Neural progenitor cell (in vitro differentiated cells): ENCODE measurements at places on chromosomes 2 and 18. TPM values are rescaled to one million over a fixed set of nuclear protein-coding genes. Genes with fewer than 3 reads are reported as not detected.
A peak's percentile ranks its signal among the peaks of the same experiment; 100 is the strongest.

EPAS1 gene
- total RNA-seq, result 0.15 and 1.1 TPM in 2 replicates

CCNYL1 gene
- 15.0 and 22.0 TPM in 2 replicates for total RNA-seq

SCN9A gene
- total RNA-seq, result 1.1 and 1.2 TPM in 2 replicates

BMP10 gene
- not detected in 2 replicates for total RNA-seq

MEP1B gene
- total RNA-seq, result not detected in 2 replicates

RRM2 gene
- 62.1 and 66.0 TPM in 2 replicates for total RNA-seq

UGT1A8 gene
- total RNA-seq, result not detected in 2 replicates

REG3A gene
- not detected in 2 replicates for total RNA-seq

PLEKHH2 gene
- 7.9 and 11.2 TPM in 2 replicates for total RNA-seq

GRCh38 chr2:58479535-58480140, 238.5 kb upstream of the FANCL start:
- peak; percentile 5 for DNase-seq

- peak; percentile 95 for DNase-seq
Observed at GRCh38 chr2:120735746-120736170, at the start of gene GLI2. Gene GLI2, plus strand, starts transcription at chr2:120735868. Its CDS starts 61,453 bp downstream, at chr2:120797321.

DNA sequence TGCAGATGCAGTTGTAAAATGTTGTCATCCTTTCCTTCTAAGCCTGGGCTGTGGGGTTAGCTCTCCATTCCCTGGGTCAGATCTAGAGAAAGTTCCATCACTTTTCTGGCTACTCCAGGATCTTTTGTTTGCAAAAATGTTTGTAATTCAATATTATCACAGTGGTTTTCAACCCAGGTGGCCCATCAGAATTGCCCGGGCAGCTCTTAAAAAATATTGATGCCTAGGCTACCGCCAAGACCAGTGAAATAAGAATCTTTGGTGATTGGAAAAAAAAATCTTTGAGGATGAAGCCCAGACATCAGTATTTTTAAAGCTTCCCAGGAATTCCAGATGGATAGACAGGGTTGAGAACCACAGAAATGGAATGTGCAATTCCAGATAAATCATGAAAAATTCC, 232.5 kb upstream of the SPRED2 start:
- DNase-seq, result no peak

DNA sequence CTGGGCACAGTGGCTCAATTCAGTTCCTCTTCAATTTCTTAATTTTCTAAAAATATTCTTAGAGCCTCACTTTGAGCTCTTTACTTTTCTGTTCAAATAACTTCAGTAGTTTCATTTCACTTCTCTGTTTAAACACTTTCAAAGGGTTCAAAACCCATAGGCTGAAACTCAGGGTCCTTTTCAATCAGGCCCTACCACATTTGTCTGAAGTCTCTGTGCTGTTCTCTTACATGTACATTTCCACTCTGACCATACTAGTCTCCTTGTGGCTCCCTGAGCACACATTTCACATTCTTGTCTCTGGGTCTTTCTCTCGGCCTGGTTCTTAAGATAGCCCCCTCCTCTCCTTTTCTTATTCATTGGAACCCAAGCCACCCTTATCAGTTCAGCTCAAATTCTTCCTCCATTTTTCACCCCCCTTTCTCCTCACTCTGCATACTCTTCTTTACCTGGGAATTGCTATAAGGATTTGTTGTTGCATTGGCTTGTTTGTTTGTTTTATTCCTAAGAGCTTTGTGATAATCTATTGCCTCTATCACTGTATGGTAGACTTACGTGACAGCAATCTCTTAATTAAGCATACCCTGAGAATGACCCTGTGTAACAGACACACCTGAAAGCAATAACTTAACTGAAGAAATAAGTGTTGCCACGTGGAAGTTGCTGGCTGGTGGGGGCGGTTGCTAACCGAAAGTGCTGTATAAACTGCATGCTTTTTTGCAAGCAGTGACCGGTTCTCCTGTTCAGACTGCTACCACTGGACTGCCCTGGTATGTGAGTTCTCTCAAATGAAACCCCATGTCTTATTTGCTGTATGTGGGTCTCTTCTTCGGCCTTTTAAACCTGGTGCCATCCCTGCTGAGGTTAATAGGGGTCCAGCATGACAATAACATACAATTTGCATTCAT, 27.7 kb upstream of the ACADL start:
- DNase-seq, result no peak

GRCh38 chr2:107569496-107569895, 257.2 kb upstream of the RGPD4 start:
- peak; percentile 20 for DNase-seq

GRCh38 chr2:171214093-171214492, 53.4 kb upstream of the TLK1 start:
- no peak for DNase-seq

GRCh38 chr18:35463827-35464226, 33.9 kb downstream of the INO80C start:
- no peak for DNase-seq

DNA sequence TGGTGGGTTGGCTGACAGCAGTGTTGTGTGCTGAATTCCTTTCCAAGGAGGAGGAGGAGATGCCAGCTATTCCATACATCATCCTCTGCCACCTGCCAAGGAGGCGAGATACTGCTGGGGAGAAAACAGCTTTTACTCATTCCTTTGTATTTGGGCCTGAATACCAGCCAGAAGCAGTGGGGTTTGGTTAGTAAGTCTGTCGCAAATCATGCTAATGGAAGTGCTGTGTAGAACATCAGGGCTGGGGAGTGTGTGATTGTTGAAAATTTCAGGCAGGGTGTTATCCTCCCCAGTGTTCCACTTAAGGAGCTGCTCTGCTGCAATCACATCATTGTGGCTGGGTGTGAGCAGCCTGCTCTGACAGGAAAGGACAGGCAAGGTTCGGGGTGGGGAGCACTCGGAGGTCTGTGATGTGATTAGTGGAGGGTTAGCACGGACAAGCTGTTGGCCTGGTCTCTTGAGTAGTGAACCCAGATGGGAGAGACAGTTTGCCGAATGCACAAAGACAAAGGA, 128.2 kb upstream of the DLX2 start:
- no peak for DNase-seq

DNA sequence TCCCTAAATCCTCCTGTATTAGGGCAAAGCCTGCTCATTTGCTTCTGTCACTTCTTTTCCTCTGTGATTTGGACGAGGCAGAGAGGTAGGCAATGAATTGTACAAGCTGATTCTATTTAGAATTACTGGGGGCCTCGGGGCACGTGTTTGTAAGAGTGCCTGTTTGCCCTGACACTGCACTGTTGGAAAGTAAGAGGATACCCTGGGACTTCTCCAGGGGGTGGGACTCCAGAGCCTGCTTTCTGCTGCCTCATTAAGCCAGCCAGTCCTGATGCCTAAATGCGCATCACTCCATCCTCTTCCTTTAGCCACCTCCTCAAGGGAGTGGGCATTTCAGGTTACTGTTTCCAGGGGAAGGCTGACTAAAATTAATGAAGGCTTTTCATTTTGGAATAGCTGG, 134.3 kb downstream of the TDRD15 start:
- DNase-seq, result peak; percentile 35

DNA sequence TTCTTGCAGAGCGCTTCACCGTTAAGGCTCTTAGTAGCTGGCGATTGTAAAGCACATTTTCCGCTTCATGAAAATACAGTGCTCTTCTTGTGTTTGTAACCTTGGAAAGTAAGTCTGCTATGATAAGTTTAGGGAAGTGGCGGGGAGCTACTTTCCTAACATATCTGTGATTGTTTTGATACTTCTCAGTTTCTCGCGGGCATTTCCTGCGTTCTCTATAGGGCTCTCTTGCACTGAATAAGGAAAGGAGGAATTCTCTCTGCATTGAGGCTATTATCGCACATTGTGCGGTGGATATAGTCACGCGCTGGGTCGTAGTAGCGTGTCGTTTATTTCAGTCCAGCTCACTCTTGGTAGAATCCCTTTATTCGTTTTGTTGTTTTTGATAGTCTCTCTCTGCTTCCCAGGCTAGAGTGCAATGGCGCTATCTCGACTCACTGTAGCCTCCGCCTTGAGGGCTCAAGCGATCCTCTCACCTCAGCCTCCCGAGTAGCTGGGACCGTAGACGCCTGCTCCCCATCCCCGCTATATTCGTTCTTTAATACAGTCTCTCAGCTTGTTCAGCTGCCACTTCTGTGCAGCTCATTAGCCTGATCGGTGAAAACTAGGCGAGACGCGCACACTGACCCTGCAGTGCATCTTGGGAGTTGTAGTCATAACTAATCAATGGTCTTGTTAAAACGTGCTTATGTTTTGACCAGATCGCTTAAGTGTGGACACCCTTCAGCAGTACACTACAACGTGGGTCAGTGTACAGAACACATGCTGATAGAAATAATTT, 1.0 kb upstream of the PPP4R3B start:
- DNase-seq, result peak; percentile 67

GRCh38 chr2:239433777-239434403, 33.1 kb upstream of the HDAC4 start:
- no peak for DNase-seq

DNA sequence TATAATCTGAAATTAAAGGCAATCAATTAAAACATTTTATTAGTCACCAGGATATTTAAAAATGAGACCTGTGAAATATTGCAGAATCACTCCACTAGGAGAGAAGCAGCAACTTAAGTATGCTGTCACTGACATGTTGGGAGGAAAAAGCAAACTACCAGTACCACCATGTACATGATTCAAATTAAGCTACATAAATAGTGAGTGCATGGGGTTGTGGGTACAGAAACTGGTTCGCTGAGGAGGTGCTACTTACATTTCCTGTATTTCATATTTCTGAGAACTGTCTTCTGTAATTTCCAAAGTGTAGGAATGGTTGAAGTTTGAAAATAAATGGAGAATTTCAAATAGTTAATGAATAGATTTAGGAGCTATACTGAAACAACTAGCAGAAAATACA, 7.9 kb upstream of the NR4A2 start:
- no peak for DNase-seq

DNA sequence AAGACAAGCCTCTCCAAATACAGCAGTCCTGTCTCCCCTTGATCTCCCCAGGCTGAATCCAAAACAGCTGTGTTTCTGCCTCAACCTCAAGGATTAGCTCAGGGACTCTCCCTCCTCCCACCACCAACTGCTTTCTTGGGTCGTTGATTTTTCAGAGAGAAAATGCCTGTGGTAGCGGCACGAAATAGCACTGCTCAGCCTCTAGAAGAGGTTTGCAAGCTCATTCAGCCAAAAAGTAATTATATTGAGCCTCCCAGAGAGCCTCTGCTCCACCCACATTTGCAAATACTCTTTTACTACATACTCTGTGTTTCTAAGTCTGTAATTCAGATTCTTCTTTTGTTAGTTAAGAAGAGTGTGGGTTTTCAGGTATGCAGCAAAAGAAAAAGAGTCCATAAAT, 396.4 kb upstream of the TNP1 start:
- peak; percentile 51 for DNase-seq

- DNase-seq, result peak; percentile 60
Observed at GRCh38 chr2:202037086-202037485, 3.4 kb downstream of the FZD7 start.

DNA sequence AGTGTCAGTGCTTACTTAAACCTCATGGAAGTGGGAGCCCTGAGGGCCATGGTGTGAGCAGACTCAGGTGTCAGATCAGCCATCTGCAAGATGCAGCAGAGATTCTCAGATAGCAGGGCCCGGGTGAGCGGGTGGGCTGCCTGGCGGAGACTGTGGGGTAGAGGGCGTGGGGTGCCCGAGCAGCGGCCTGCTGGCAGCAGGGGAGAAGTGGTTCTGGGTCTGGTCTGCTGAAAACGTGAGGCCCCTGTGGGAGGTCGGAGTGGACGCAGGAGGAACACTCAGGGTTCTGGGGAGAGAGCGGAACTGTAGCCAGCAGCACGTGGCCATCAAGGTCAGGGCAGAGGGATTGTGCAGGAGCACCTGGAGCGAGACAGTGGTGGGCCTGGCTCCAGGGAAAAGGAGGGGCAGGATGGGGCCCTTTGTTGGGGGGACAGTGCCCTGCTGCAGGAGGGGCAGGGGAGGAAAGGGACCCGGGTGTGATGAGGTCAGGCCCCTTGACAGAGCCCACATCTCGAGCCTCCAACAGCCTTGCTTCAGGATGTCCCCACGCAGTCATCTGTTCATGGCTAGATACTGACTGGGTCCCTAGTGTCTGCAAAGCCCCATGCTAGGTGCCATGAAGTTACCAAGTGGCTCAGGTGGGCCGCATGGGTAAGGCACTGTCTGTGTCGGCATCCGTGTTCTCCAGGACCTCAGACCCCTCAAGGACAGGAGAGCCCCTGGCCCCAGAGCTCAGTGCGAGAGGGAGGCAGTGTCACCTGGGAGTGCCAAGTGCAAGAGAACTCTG, 2.7 kb upstream of the ESPNL start:
- DNase-seq, result no peak

DNA sequence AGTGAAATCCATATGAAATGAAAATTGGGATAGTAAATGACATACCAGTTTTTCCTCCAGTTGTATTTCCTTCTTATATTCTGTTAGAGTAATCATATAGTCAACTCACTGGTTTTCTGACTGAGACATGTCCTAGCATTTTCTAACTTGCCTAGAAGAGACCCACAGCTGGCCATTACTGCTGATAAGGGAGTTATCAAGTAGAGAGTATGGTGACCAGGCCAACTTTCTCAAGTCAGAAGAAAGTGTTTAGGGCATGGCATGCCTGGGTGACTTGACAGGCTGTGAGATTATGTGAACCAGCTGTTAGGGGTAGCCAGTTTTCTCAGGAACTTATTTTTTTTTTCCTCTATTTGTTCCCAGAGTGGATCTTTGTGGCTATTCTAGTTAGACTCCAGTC, 81.2 kb downstream of the GPD2 start:
- no peak for DNase-seq

GRCh38 chr2:181143790-181144300, 163.4 kb downstream of the UBE2E3 start:
- no peak for DNase-seq

DNA sequence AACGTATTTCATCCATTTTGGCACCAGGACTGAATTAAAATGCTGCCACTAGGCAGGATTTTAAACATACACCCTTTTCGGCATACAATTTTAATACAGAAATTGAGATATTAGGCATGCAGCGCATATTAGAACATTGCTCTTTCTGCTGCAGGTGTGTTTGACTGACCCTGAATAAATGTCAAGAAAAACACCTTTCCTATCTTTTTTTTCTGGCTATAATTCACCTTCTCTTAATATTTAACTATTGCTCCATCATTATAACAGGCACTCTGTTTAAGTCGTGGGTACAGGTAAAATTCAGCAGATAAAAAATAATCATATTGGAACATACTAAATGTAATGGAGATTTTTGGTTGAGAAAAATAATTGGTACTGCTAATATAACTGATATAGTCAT, 905.9 kb downstream of the NRXN1 start:
- no peak for DNase-seq

GRCh38 chr18:3499501-3499900, 49.5 kb downstream of the TGIF1 start:
- DNase-seq, result peak; percentile 58

DNA sequence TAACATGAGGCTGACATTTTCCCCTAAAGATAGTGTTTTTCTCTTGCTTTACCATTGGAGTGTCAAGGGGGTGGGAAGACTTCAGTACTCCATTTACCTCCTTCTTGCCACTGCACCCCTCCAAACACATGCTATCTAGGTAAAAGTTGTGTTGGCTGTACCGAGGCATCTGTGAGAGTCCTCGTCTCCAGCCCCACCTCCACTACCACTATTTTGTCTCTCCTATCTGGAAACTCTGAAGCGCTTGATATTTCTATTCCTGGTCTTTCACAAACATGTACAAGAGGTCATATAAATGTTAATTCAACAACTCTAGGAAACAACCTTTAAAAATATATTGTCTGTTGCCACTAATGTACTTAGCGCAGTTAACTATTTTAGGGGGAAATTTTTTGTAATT, 132.6 kb downstream of the PKP4 start:
- no peak for DNase-seq

- peak; percentile 26 for DNase-seq
Observed at GRCh38 chr18:77108001-77108692, 24.4 kb downstream of the MBP start.

- DNase-seq, result no peak
Observed at GRCh38 chr2:16870491-16871076, 204.9 kb upstream of the CYRIA start.
